ENCODE measurements at places on chromosomes 6 and 20.

DNA sequence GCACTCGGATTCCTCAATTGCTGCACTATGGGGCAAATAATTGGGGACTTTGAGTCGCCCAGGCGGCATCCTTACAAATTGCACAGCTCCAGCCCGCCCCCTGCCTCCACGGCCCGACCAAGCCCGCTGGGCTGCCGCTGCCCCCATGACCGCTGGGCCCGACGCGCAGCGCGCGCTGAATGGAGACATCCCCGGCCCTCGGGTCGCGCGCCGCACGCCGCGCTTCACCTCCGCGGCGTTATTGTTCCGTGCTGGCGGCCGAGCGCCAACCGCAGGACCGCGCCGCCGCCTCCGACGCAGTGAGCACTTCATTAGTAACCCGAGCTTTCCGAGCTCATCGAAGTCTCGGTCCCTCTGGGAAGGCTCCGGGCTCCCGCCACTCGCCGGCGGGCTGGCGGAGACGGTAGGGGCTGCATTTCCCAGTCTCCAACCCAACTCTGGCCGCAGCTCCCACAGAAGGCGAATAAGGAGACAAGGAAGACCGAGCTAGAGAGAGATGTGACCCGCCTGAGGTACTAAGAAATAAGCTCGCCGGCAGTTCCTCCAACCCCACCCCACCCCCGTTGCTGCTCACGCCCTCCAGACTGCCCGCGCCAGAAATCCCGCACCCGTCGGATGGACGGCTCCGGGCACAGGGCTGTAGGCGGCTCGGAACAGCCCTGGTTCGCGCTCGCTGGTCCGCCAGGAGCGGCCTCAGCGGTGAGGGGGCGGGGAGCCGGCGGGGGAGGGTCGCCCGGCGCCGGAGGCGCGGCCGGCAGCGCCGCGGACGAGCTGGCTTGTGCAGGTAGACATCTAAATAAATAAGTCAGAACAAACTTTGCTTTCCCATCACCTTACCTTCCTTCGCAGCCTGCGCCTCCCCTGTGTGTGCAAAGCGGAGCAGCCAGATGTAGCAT, 703 bp downstream of the EPHA7 start:
- no peak for DNase-seq

DNA sequence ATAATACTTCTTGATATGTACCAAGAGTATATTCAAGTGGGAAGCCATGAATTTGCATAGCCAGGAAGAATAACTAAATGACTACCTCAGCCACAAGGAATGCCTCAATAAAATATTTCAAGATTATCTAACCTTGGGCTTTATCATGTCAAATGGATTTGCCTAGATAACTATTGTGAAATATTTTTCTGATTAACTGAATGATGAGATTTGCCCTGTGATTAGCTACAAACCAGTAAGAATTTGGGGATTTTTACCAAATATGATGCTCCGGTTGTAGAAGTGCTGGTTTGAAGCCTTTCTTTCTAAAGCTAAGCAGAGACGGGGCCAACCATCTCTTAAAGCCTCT, 125.6 kb upstream of the LAMP5 start:
- DNase-seq, result no peak

DNA sequence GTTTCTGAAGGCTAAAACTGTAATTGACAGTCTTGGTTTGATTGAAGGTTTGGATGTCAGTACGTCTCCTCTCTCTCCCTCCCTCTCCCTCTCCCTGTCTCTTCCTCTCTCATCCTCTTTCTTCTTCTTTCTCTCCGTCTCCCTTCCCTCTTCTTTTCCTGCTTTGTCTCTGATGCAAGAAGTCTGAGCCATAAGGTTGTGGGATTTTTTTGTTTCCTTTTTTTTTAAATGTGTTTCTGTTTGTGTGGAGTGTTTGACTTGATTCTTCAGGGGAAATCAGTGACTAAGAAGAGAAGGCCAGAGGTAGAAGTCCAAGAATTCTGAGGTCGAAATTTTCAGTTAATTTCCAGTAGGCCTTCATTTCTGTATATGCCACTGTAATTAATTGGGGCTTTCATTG, 111.9 kb downstream of the FOXO3 start:
- no peak for DNase-seq

DNA sequence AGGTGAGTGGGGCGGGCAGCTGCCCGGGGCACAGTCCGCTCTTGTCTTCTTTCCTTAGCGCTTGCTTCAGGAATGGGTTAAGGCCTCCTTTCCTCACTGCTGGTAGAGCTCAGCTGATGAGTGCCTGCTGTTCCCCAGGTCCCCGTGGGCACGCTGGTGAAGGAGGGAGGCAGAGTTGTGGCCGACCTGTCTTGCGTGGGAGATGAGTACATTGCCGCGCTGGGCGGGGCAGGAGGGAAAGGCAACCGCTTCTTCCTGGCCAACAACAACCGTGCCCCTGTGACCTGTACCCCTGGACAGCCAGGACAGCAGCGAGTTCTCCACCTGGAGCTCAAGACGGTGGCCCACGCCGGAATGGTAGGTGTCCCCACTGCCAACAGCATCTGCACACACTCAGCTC, 15.7 kb downstream of the MTG2 start:
- no peak for DNase-seq

GRCh38 chr6:104955491-104955890, 1.4 kb upstream of the LIN28B start:
- DNase-seq, result no peak

DNA sequence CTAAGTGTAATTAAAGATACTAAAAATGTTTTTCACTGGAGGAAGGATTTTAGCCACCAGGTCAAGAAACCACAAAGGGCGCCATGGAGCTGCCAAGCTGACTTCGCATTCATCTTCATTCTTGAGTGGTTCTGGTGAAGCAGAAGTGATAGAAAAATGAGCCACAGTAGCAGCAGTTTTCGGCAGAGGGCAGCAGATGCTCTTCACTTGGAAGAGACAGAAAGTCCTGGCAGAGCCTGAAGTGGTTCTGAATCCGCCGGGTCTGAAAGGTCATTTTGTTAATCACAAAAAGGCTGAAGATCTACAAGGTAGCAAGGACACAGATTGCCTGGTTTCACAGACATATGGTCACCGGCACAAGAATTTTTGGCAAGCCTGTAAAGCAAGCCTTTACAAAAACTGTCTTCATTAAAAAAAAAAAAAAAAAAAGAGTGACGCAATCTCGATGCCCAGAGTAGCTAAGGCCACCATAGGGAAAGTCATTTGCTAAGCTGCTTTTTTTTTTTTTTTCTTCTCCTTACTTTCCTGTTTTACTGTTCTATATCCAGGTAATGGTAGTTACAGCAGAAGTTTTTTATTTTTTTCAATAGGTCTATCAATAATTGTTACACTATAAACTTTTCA, 345.1 kb upstream of the AGPAT4 start:
- DNase-seq, result no peak

DNA sequence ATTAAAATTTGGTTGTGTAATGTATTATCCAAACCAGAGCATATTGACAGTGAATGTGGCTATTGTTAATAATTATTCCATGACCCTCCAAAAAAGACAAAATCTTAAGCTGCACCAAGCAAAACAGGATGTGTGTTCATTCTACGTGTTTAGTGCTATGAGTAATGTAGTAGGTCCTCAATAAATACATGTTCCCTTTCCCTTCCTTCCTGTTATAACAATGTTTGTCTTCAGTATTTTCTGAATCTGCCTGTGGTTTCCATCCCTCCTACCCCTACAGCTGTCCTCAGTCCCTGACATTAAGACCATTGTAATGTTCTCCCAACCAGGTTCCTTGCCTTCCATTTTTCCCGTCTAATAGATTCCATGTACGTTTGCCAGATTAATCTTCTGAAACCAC, 163.8 kb downstream of the AIG1 start:
- DNase-seq, result no peak

All from CD4-positive, alpha-beta T cell treated with Interleukin-15 for 1 hour (primary cell).